Stimulated activated CD8-positive, alpha-beta memory T cell treated with anti-CD3 and anti-CD28 coated beads, Interleukin-2, amount 100 ng/mL, for 1 hour (primary cell): ENCODE measurements at places on chromosomes 7 and 10.
A peak's percentile ranks its signal among the peaks of the same experiment; 100 is the strongest.

DNA sequence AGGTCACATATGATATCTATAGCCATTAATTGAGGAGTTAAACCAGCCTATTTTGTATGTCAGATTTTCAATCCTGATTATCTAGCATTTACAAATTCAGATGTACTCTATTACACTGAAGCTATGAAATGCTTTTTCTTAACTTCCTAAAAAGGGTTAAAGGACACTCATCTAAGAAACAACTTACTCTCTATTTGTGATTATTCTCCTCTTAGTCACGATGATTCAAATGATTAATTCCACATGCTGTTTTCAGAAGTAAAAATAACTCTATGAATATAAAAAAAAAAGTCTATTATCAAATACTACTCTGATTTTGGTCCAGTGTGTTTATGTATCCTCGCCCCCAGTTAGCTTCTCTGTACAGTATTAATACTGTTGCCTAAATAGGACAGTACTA lies 1199.9 kb downstream of the GATA3 start:
- DNase-seq = no peak

DNA sequence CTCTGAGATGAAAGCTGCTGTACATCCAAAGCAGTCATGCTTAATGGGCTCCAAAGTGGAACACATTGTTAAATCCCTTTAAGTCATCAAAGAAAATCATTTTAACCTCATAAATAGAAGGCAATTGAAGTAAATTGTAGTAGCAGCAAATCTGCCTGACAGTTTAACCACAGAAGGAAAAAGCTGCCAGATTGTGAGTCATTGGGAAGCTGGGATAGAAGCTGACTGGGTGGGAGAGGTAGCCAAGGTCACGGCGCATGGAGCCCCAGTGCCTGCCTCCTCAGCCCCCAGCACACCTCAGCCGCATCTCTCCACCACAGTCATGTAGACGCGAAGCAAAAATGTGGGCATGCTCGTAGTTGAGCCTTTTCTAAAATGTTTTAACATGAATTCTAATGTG lies 44.0 kb downstream of the TARP start:
- DNase-seq = no peak

GRCh38 chr10:26624006-26624405 lies 73.5 kb upstream of the PDSS1 start:
- DNase-seq = no peak

GRCh38 chr10:88934900-88935672 lies 17.5 kb downstream of the ACTA2 start:
- peak; percentile 38 for DNase-seq

DNA sequence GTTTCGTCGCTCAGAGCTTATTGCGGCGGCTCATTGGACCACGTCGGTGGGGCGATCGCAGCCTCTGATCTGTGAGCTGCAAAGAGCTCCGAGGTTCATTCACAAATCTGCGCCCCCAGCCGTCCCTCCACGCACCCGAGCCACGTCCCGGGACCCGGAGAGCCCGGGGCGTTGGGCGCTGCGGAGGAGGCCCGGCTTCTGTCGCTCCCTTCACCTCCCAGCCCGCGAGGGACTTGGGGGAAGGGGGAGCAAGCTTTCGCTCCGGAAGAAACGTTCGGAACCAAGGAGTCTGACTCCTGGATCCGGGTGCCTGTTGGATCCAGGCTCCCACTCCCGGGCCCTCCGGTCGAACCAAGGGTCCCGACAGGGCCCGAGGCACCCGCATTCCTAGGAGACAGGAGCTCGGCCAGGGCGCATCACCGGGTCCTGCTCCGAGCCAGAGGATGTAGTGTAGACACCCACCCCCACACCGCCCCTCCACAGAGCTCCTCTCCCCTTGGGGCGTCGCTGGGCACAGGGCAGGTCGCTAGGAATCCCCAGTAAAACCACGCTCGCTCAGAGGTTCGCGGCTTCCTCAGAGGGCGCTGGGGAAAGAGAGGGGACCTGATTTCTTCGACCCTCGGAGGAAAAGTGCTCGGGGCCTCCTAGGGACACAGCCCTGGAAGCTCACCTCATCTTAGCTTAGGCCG lies 7.9 kb upstream of the EN2 start:
- DNase-seq = no peak

GRCh38 chr10:17037910-17038309 lies 91.7 kb downstream of the CUBN start:
- no peak for DNase-seq

DNA sequence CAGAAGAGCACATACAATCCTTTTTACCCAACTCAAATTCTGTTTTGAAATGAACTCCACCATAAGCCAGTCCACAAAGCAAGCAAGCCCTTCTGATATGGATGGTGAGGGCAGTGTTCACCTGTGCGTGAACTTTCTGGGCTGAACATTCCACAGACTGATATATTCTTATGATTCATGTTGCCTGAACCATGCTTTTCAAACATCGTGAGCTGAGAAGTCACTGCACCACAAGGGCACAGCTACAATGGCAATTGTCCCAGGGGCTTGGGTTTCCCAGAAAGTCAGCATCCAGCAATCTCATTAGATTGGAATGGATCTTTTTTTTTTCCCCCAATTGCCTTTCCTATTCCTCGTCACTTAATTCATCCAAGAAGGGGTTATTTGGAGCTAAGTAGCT lies 86.9 kb upstream of the ZNF438 start:
- no peak for DNase-seq
